ENCODE measurements at places on chromosomes 4 and X.

DNA sequence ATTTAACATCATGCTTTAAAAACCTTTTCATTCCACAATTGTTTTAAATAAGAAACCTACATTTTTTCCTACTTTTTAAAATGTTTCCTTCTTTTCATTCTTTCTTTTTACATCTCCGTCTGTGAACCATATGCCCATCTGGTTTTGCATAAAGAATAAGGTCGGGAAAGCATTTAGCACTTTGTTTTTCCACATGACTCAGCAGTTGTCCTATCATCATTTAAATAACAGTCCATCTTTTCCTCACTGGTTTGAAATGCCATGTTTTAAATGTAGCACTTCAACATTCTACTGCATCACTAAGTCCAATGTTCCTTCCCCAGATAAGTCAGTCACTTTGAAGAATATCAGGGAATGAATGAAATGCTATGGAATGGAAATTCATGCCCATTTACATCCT, 128.4 kb downstream of the SH3RF1 start:
- no peak overlapping the region for H3K4me3 ChIP-seq
- ATAC-seq, result no peak
- H3K4me1 ChIP-seq, result no peaks in the 10 kb centered on the region
- H3K36me3 ChIP-seq, result no peaks in the 10 kb centered on the region
- no peaks in the 10 kb centered on the region for H3K27me3 ChIP-seq

- no peaks in the 10 kb centered on the region for H3K4me1 ChIP-seq
- H3K27me3 ChIP-seq, result no peaks in the 10 kb centered on the region
- no peak for ATAC-seq
Observed at GRCh38 chr4:63663870-63664269, 745.4 kb downstream of the TECRL start.

- H3K36me3 ChIP-seq, result no peaks in the 10 kb centered on the region
- no peak overlapping the region for H3K27ac ChIP-seq
- no peak for ATAC-seq
- H3K27me3 ChIP-seq, result no peaks in the 10 kb centered on the region
- no peak overlapping the region for H3K4me3 ChIP-seq
Observed at GRCh38 chr4:81663368-81663767, 191.7 kb upstream of the RASGEF1B start.

DNA sequence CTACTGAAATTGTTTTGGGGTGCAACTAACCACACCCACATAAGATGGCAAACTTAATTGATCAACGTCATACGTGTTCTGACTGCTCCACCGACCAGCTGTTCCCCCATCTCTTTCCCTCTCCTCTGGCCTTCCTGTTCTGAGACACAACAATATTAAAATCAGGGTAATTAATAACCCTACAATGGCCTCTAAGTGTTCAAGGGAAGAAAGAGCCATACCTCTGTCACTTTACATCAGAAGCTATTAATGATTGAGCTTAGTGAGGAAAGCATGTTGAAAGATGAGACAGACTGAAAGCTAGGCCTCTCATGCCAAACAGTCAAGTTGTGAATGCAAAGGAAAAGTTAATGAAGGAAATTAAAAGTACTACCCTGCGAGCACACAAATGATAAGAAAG, 173.9 kb upstream of the FTHL17 start:
- peaks cover 6% of the 10 kb centered on the region for H3K36me3 ChIP-seq
- no peak overlapping the region for H3K27ac ChIP-seq
- no peak for ATAC-seq

GRCh38 chr4:123255971-123256370, 140.6 kb upstream of the SPRY1 start:
- peaks cover 6% of the 10 kb centered on the region for H3K4me1 ChIP-seq
- no peak overlapping the region for H3K27ac ChIP-seq
- ATAC-seq, result no peak
- peaks cover 30% of the 10 kb centered on the region for H3K36me3 ChIP-seq

- H3K4me1 ChIP-seq, result no peaks in the 10 kb centered on the region
- ATAC-seq, result no peak
- no peaks in the 10 kb centered on the region for H3K27me3 ChIP-seq
- H3K36me3 ChIP-seq, result no peaks in the 10 kb centered on the region
Observed at GRCh38 chr4:53963781-53964180, 100.6 kb downstream of the CHIC2 start.
